Naive thymus-derived CD8-positive, alpha-beta T cell (primary cell): ENCODE measurements at places on chromosomes 11 and 22. TPM values are rescaled to one million over a fixed set of nuclear protein-coding genes. Genes with fewer than 3 reads are reported as not detected.

GRCh38 chr22:27073601-27074425 is 416.4 kb downstream of the MIAT start:
- DNase-seq = no peak

The APOL5 gene
- total RNA-seq = not detected

DNA sequence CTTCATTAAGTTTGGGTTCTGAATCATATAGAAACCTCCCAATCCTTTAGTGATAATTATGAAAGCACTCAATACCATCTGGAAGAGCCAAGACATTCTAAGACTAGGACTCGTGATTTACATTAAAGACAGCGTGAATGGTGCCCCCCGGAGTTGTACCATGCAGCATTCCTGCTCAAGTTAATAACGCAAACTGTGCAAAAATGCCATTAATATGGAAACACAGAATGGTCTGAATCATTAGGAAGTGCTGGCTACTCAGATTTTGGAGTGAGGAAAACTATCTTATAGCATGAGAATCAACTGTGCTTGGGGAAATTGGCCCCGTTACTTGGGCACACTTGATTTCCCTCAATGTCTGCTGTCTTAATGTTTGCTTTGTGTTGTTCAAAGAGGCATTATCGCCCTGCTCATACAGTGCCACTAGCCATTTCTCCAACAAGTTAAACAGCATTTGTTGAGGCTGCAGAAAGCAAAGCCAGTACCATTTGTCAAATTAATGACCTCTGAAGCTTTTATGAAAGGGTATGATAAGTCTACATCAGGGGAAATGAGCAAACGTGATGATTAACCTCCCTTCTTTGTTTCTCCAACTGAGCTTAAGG is 18.5 kb upstream of the TPH1 start:
- no peak for DNase-seq

- DNase-seq = no peak
These were observed 9.4 kb upstream of the TECTA start for GRCh38 chr11:121091492-121092152.

The CDON gene
- total RNA-seq = 2.8 TPM

- no peak for DNase-seq
These were observed 385 bp downstream of the HARBI1 start for GRCh38 chr11:46616551-46617133.

DNA sequence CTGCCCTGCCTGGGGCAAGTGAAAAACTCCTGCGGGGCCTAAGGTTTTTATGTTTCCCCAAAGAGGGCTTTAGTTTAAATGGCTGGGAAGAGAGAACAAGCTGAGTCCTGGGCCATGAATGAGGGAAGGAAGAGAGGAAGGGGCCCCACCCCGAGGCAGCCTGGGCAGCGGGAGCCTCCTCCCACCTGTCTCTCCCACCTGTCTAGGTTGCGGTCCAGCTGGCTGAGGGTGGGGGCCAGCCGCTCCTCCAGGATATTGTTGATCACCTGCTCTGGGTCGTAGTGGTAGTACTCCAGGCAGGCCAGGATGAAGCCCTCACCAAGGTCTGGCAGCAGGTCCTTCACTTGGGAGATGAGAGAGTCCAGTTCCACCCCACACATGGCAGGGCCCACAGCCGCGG is 34.6 kb downstream of the UQCR10 start:
- DNase-seq = no peak

GRCh38 chr22:27610863-27611786 is 190.4 kb downstream of the MN1 start:
- no peak for DNase-seq

The C22orf31 gene
- total RNA-seq = not detected

The IL17REL gene
- total RNA-seq = not detected
